IMR-90 (cell line): ENCODE measurements at places on chromosomes 3 and 15.

GRCh38 chr15:57057134-57057930 lies 138.9 kb downstream of the TCF12 start:
- H3K27ac ChIP-seq = no peak overlapping the region
- H3K27me3 ChIP-seq = no peaks in the 10 kb centered on the region
- H3K36me3 ChIP-seq = no peaks in the 10 kb centered on the region
- H3K4me3 ChIP-seq = no peak overlapping the region
- H3K4me1 ChIP-seq = peaks cover 20% of the 10 kb centered on the region

- H3K27me3 ChIP-seq = no peaks in the 10 kb centered on the region
- no peak overlapping the region for H3K27ac ChIP-seq
- H3K4me1 ChIP-seq = no peaks in the 10 kb centered on the region
- H3K4me3 ChIP-seq = no peak overlapping the region
- DNase-seq = peak; percentile 31
- H3K36me3 ChIP-seq = no peaks in the 10 kb centered on the region
Observed at GRCh38 chr15:95208988-95209387, 977.6 kb downstream of the MCTP2 start.

DNA sequence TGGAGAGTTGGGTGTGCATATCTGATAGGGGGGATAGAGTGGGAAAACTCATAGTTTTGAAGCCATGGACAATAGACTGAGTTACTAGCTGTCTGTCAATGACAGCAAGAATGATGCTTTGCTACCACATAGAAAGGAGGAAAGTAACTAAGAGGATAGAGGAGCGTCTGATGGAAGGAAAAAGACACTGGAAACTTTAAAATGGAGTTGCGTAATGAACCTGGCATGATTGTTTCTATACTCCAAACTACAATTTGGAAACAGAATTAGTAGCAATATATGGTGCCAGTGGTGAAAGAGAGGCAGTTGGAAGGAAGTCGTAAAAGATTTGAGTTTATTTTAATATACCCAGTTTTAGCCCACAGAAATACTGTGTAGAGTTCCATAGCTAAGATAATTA lies 163.6 kb downstream of the TUSC7 start:
- no peak overlapping the region for H3K27ac ChIP-seq
- H3K27me3 ChIP-seq = no peaks in the 10 kb centered on the region
- H3K4me1 ChIP-seq = no peaks in the 10 kb centered on the region
- no peaks in the 10 kb centered on the region for H3K36me3 ChIP-seq

DNA sequence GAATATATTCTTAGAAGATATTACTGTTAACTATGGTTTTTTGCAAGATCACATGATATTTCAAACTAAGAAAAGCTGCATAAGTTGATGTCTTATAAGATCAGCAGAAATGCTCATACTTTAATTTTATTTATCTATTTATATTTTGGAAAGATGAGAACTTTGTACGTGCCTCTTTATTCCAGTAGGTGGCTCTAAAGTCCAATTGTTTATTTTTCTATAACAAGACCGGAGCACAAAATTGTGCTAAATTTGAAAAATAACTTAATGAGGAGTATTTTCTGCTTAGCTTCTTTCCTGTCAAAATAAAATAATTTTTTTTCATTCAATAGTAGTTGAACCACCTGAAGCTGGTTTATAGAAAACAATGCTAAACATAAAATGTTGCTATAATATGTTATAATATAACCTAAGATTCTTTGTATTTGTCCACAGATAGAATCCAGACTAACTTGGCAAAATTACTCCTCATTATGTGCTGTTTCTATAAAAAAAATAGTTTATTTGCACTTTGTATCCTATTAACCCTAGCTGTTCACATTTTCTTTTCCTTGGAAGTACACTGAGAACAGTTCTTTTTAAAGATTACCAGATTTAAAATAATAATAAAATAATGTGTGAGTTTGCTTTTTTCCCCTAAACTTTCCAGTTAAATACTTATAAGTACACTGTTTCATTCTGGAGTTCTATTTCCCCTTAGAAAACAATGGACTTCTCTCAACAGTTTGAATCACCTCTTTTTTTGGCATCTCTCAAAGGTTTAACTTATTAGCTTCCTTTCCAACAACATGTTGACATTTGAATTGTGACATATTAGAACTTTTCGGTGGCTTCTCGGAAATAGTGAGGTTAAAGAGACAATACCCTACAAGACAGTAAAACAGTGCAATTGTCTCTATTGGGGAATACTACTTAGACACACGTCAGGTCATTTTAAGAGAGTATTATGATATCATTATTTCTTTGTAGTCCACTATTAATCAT lies 530.0 kb downstream of the MECOM start:
- no peak overlapping the region for H3K27ac ChIP-seq
- H3K27me3 ChIP-seq = no peaks in the 10 kb centered on the region
- no peak overlapping the region for H3K4me3 ChIP-seq
- H3K36me3 ChIP-seq = peaks cover 4% of the 10 kb centered on the region
- H3K4me1 ChIP-seq = no peaks in the 10 kb centered on the region
- peak; percentile 31 for DNase-seq

GRCh38 chr15:65981837-65982626 lies 112.7 kb downstream of the RAB11A start:
- H3K4me1 ChIP-seq = no peaks in the 10 kb centered on the region
- H3K4me3 ChIP-seq = no peak overlapping the region
- H3K27me3 ChIP-seq = peaks cover 52% of the 10 kb centered on the region
- no peak overlapping the region for H3K27ac ChIP-seq

DNA sequence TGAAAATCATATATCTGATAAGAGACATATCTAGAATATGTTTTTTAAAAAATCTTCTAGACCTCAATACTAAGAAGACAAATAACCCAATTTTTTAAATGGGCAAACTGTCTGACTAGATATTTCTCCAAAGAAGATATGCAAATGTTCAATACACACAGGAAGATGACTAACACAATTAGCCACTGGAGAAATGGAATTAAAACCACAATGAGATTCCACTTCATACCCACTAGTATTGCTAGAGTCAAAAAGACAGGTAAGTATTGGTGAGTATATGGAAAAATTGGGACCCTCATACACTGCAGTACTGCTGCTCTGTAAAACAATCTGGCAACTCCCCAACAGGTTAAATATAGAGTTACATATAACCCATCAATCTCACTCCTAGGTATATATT lies 33.1 kb upstream of the TOPAZ1 start:
- peaks cover 2% of the 10 kb centered on the region; the same call in 1 of the 2 replicates for H3K27me3 ChIP-seq
- H3K4me1 ChIP-seq = no peaks in the 10 kb centered on the region
- no peak for DNase-seq

- H3K4me3 ChIP-seq = no peak overlapping the region
- peaks cover 28% of the 10 kb centered on the region for H3K27me3 ChIP-seq
- peaks cover 20% of the 10 kb centered on the region for H3K4me1 ChIP-seq
- peak; percentile 39 for DNase-seq
- H3K27ac ChIP-seq = no peak overlapping the region
- no peaks in the 10 kb centered on the region for H3K36me3 ChIP-seq
Observed at GRCh38 chr15:74172701-74173379, 670 bp upstream of the ISLR start.

DNA sequence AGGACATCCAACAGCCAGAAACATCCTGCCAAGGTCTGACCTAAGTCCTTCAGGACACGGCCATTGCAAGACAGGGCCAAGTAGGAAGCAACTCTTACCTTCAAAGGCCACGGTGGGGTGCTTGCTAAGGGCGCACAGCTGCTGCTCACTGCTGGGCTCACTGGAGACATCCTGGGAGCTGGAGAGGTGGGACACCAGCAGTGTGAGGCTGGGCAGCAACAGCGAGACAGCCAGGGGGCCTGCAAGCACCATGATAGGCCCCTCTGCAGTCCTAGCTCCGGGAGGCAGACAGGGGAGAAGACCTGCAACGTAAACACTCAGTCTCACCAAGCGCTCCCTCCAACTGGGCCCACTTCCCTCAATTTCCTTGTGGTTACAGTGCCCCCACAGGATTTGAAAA lies 79.2 kb downstream of the SEMA5B start:
- peaks cover 1% of the 10 kb centered on the region; the same call in 1 of the 2 replicates for H3K4me1 ChIP-seq
- no peak for DNase-seq
- H3K27ac ChIP-seq = no peak overlapping the region
- no peaks in the 10 kb centered on the region for H3K36me3 ChIP-seq
- H3K27me3 ChIP-seq = peaks cover 33% of the 10 kb centered on the region
- H3K4me3 ChIP-seq = no peak overlapping the region

DNA sequence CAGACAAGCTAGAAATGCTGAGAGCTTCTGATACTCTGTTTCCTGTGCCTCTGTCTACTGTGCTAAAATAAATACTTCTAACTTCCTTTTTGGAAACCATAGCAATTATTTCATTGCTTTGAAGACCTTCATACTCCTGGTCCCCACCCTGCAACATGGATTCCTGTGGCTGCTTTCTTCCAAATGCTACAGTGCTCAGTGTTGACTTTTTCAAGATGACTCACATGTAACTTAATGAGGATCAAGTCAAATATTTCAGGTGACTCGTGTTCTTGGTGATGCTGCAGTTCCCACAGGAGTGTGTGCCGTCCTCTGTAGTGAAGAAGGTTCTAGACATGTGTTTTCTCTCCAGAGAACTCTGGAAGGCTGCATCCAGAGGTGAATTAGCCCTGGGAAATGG lies 288.6 kb downstream of the CLSTN2 start:
- no peaks in the 10 kb centered on the region for H3K36me3 ChIP-seq
- H3K27ac ChIP-seq = no peak overlapping the region
- DNase-seq = no peak
- no peaks in the 10 kb centered on the region for H3K4me1 ChIP-seq

GRCh38 chr3:165011557-165011956 lies 66.7 kb downstream of the SI start:
- H3K4me1 ChIP-seq = no peaks in the 10 kb centered on the region
- H3K36me3 ChIP-seq = no peaks in the 10 kb centered on the region
- no peaks in the 10 kb centered on the region for H3K27me3 ChIP-seq
- H3K27ac ChIP-seq = no peak overlapping the region

DNA sequence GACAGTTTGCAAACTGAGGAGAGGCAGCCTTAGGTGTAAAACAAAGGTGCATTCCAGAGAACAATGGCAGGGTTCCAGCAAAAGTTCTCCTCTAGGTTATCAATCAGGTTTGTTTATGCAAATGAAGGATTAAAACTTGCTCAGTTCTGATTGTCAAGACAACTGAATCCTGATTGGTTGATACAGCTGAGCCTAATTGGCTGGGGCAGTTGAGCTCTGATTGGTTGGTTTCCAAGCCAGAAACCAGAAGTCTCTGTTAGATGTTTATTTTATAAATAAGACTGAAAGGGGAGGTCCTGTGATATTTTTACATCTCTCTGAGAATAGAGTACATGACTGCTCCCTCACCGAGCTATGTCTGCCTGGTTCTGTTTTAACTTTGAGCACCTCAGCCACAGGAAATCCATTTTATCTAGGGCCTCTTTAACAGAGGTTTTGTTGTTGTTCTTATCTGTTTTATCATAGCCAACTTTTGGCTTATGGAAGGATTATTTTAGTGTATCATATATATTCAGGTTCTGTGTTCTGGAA lies 37.8 kb downstream of the PPM1L start:
- no peak overlapping the region for H3K4me3 ChIP-seq
- H3K36me3 ChIP-seq = no peaks in the 10 kb centered on the region
- no peaks in the 10 kb centered on the region for H3K27me3 ChIP-seq
- no peak overlapping the region for H3K27ac ChIP-seq

- no peak overlapping the region for H3K4me3 ChIP-seq
- H3K27me3 ChIP-seq = no peaks in the 10 kb centered on the region
- H3K27ac ChIP-seq = no peak overlapping the region
- peaks cover 23% of the 10 kb centered on the region for H3K36me3 ChIP-seq
- no peak for DNase-seq
- H3K4me1 ChIP-seq = 0 out of 2 replicates have a peak, but pooled peaks cover 3% of the 10 kb centered on the region
Observed at GRCh38 chr15:55829826-55830225, 86.9 kb upstream of the PRTG start.

- peak; percentile 29 for DNase-seq
- H3K4me3 ChIP-seq = no peak overlapping the region
- H3K36me3 ChIP-seq = peaks cover 2% of the 10 kb centered on the region; the same call in 1 of the 2 replicates
- no peak overlapping the region for H3K27ac ChIP-seq
Observed at GRCh38 chr3:189982321-189982945, 138.3 kb downstream of the P3H2 start.

GRCh38 chr3:170038434-170039110 lies 777 bp downstream of the GPR160 start:
- peak overlapping the region; percentile 56 for H3K4me3 ChIP-seq
- no peak overlapping the region for H3K27ac ChIP-seq
- no peaks in the 10 kb centered on the region for H3K4me1 ChIP-seq
- H3K36me3 ChIP-seq = no peaks in the 10 kb centered on the region
- DNase-seq = no peak
- peaks cover 46% of the 10 kb centered on the region for H3K27me3 ChIP-seq

GRCh38 chr3:48077815-48078214 lies 61.6 kb upstream of the MAP4 start:
- DNase-seq = peak; percentile 31
- H3K4me1 ChIP-seq = peaks cover 2% of the 10 kb centered on the region
- no peak overlapping the region for H3K4me3 ChIP-seq
- no peak overlapping the region for H3K27ac ChIP-seq
- H3K27me3 ChIP-seq = no peaks in the 10 kb centered on the region

GRCh38 chr3:128320551-128321340 lies 145.9 kb downstream of the DNAJB8 start:
- H3K36me3 ChIP-seq = no peaks in the 10 kb centered on the region
- no peak overlapping the region for H3K4me3 ChIP-seq
- no peak overlapping the region for H3K27ac ChIP-seq
- H3K27me3 ChIP-seq = no peaks in the 10 kb centered on the region
- no peaks in the 10 kb centered on the region for H3K4me1 ChIP-seq
- DNase-seq = no peak

- H3K4me3 ChIP-seq = no peak overlapping the region
- H3K4me1 ChIP-seq = no peaks in the 10 kb centered on the region
- no peaks in the 10 kb centered on the region for H3K27me3 ChIP-seq
- no peak overlapping the region for H3K27ac ChIP-seq
- no peak for DNase-seq
- H3K36me3 ChIP-seq = no peaks in the 10 kb centered on the region
Observed at GRCh38 chr3:134911586-134912548, 116.8 kb downstream of the EPHB1 start.

DNA sequence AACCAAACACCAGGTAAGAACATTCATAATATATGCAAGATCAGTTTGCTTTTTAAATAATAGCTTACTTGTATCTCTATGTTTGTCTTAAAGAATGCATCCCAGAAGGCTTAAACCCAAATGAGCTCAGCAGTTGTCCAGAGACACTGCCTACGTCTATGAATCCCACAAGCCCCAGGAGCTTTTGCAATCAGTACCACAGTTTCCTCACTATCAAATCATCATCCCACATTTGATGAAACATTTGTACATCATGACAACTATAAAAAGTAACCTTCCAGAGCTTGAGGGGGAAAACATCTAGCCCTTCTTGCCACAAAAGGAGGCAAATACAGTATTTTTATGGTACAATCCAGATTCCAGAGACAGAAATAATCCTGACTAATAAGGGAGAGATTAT lies 63.7 kb downstream of the ATP8B4 start:
- DNase-seq = peak; percentile 92
- H3K4me3 ChIP-seq = peak overlapping the region; percentile 40; the same call in 1 of the 2 replicates
- H3K4me1 ChIP-seq = peaks cover 24% of the 10 kb centered on the region
- H3K27ac ChIP-seq = peak overlapping the region; percentile 95; the same call in 1 of the 2 replicates

- no peaks in the 10 kb centered on the region for H3K27me3 ChIP-seq
- no peak overlapping the region for H3K4me3 ChIP-seq
- no peak overlapping the region for H3K27ac ChIP-seq
- H3K4me1 ChIP-seq = peaks cover 18% of the 10 kb centered on the region
- peak; percentile 54 for DNase-seq
Observed at GRCh38 chr3:190012314-190012782, 108.3 kb downstream of the P3H2 start.

- H3K4me3 ChIP-seq = no peak overlapping the region
- H3K36me3 ChIP-seq = peaks cover 4% of the 10 kb centered on the region
- H3K27me3 ChIP-seq = no peaks in the 10 kb centered on the region
- no peak for DNase-seq
Observed at GRCh38 chr15:62730825-62731224, 311.7 kb upstream of the TPM1 start.

- H3K27me3 ChIP-seq = peaks cover 16% of the 10 kb centered on the region
- H3K4me1 ChIP-seq = peaks cover 4% of the 10 kb centered on the region; the same call in 1 of the 2 replicates
- no peak for DNase-seq
- no peaks in the 10 kb centered on the region for H3K36me3 ChIP-seq
Observed at GRCh38 chr3:183532620-183533411, 22.7 kb downstream of the KLHL6 start.
